GOT3 (cell line): ENCODE measurements at places on chromosomes 13 and 19.

DNA sequence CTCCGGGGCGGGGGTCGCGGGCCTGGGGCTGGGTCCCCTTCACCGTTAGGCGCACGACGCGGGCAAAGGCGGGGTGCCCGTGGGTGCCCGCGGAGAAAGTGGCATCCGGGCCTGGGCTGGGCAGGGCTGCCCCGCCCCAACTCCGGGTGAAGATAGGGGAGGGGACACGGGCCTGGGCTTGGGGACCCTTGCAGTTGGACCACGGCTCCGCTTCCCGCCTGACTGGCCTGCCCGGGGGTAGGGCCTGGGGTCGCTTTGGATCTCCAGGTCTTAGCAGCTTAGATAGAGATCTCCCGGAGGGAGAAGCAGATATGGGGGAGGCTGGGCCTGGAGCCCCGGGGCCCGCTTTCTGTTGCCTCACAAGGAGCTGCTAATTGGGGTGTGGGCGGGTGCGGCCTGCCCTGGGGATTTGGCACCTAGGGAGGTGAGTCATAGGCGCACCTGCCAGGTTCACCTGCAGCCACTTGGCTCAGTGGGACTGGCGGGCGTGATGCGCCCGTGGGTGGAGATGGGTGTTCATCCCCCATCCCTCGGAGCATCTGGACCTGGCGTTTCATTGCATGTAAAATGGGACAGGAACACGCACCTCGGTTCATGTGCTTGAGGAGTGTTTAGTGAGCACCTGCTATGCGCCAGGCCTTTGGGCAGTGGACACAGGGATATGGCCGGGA is 585 bp downstream of the MAP1S start:
- no peak for DNase-seq

GRCh38 chr13:29458419-29458818 is 137.1 kb downstream of the SLC7A1 start:
- DNase-seq = no peak

- DNase-seq = no peak
These were observed 68.3 kb upstream of the MYO16 start for GRCh38 chr13:108561149-108561548.

- DNase-seq = no peak
These were observed 145.1 kb upstream of the UFM1 start for GRCh38 chr13:38204556-38204955.

DNA sequence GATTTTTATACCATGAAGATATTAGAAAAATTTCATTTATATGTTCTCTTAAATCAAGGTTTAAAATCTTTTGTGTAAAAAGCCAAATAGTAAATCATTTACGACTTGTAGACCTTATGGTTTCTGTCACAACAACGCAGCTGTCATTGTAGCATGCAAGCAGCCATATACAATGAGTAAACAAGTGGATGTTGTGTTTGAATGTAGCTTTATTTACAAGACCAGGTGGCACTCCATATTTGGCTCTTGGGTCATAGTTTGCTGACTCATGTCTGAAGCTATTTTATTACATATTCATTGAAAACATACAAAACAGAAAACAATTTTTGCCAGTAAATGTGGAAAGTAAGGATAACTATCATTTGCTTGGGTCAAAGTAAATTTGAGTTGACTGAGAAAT is 930.8 kb downstream of the SLITRK5 start:
- no peak for DNase-seq

GRCh38 chr13:50437252-50437651 is 406.2 kb downstream of the DLEU7 start:
- no peak for DNase-seq

- DNase-seq = no peak
These were observed 10.4 kb downstream of the MIDN start for GRCh38 chr19:1258707-1259205.

- no peak for DNase-seq
These were observed 64.8 kb downstream of the ALOX5AP start for GRCh38 chr13:30800107-30800506.

- DNase-seq = no peak
These were observed 83.0 kb downstream of the FNDC3A start for GRCh38 chr13:49058761-49059160.

GRCh38 chr13:74118328-74118727 is 15.9 kb downstream of the KLF12 start:
- DNase-seq = no peak

DNA sequence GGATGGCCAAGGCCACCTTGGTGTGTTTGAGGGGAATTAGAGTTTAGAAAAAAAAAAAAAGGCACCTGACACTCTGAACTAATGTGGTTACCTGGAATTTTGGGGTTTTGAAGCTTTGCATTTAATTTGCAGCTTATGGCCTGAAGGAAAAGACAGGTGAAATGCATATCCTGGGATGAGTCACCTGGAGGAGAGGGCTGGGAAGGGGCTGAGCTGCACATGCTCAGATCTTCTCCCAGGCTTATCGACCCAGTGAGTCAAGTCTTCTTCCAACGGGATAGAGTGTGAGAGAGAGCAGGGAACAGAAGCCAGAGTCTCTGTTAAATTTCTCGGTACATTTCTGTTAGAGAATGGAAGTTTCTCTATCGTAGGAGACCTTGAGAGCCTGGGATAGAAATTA is 29.7 kb upstream of the ALOX5AP start:
- DNase-seq = no peak

GRCh38 chr13:39023316-39023715 is 14.6 kb downstream of the PROSER1 start:
- no peak for DNase-seq

- no peak for DNase-seq
These were observed 32.0 kb downstream of the MPHOSPH8 start for GRCh38 chr13:19665427-19665859.

DNA sequence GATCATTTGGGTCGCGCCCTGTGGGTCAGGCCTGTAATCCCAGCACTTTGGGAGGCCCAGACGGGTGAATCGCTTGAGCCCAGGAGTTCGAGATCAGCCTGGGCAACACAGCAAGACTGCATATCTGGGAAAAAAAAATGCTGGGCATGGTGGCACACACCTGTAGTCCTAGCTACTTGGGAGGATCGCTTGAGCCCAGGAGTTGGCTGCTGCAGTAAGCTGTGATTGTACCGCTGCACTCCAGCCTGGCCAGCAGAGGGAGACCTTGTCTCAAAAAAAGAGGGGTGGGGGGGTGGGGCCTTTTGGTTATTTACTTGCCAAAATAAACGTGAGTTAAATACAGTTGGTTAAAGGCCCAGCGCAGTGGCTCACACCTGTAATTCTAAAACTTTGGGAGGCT is 9.8 kb upstream of the ZNF544 start:
- no peak for DNase-seq

DNA sequence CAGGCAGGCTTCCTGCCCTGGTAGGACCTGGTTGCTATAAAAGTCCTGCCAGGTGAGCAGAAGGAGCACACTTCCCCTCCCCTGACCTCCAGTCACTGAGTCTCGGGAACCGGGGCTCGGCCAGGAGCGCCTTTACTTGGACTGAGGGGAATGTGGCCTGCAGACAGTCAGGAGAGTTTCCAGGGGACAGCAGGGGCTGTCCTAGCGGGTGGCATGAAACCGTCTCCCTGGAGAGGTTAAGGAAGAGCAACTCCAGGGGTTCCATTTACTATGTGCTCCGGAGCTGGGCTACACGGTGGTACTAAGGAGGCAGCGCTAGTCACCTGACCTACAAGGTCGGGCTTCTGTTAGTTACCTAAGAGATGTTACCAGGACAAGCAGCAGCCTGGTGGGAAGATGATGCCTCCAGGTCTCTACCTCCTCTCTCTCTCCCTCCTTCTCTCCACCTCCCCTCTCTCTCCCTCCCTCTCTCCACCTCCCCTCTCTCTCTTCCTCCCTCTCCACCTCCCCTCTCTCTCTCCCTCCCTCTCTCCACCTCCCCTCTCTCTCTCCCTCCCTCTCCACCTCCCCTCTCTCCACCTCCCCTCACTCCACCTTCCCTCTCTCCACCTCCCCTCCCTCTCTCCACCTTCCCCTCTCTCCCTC is 4.1 kb upstream of the CNOT3 start:
- DNase-seq = no peak

DNA sequence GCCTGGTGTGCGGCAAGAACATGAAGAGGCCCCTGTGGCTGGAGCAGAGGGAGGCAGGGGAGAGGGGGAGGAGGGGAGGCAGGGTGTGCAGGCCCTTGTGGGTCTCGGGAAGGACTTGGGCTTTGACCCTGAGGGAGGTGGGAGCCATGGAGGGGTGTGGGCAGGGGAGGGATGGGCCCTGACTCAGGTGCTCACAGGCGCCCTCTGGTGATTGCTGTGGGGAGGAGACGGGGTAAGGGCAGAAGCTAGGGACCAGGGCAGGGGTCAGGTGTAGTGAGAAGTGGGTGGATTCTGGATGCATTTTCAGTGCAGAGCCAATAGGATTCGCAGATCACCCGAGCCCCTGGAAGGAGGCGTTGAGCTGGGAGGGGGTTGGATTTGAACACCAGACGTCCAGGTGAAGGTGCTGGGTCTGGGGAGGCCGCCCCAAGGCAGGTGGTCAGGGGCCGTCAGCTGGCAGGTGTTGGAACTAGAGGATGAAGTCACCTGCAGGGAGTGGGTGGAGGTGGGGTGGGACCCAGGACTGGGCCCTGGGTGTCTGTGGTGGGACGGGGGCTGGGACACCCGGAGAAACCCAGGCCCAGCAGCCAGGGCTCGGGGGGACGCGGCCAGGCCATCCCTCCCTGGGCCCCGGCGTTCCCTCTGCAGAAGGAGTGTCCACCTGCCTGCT is 185.4 kb downstream of the KDM4B start:
- no peak for DNase-seq

DNA sequence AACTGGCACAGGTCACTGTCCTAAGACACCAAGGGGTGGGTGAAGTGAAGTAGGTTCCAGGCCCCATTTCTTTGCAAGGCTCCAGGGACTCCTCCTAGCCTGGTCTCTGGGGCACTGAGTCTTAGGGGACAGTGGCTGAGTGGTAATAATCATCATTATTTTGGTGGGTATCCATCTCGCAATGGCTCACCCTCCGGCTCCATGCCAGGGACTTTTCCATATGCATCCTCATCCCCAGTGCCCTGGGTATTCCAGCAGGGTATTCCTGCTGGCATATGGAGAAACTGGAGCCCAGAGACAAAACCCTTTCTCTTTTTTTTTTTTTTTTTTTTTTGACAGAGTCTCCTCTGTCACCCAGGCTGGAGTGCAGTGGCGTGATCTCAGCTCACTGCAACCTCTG is 2.5 kb downstream of the PDE4A start:
- no peak for DNase-seq

DNA sequence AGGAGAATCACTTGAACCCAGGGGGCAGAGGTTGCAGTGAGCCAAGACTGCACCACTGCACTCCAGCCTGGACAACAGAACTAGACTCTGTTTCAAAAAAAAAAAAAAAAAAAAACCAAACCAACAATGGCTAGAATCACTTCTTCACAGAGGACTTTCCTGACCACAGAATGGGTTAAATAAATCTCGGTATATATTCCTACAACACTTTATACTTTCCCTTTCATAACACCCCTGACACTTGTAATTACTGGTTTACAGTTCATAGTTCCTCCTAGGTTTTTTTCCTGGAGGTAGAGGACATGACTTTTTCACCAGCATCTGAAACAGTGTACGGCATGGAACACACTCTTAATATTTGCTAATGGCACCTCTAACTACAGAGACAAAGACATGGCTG is 31.4 kb downstream of the ZDHHC20 start:
- no peak for DNase-seq

DNA sequence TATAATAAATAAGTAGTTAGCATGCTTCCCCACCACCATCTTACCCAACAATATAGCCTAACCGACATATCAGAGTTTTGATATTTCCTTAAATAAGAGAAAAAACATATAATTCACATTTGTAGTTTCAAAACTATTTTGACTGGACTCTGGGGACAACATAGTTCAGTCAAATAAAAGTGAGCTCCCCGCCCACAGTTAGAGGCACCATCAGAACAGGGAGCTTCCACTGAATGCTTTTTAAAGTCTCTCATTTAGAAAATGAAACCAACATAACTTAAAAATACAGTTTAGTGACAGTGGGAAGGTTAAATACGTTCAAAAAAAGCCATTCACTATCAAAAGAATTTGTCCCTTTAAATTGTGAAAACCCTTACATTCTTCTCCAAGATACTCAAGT is 92.8 kb downstream of the EPSTI1 start:
- no peak for DNase-seq

GRCh38 chr19:17419154-17419620 is 660 bp upstream of the MVB12A start:
- DNase-seq = no peak

DNA sequence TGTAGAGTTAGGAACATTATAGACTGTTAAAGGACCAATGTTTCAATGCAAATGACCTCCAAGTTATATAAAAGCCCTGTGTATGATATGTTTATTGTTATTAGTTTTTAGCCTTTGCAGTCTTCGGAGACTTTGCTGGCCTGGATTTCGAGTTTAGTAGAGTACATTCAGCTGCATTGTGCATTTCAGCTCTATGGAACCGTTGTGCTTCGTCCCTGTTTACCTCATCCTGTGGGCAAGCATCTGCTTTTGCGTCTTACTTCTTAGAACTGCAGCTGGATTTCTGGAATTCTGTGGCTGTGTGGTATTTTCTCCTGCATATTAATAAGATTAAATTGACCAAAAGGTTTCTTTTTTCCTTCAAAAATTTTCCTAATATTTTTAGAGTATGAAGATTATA is 138.6 kb downstream of the KCNRG start:
- DNase-seq = no peak

DNA sequence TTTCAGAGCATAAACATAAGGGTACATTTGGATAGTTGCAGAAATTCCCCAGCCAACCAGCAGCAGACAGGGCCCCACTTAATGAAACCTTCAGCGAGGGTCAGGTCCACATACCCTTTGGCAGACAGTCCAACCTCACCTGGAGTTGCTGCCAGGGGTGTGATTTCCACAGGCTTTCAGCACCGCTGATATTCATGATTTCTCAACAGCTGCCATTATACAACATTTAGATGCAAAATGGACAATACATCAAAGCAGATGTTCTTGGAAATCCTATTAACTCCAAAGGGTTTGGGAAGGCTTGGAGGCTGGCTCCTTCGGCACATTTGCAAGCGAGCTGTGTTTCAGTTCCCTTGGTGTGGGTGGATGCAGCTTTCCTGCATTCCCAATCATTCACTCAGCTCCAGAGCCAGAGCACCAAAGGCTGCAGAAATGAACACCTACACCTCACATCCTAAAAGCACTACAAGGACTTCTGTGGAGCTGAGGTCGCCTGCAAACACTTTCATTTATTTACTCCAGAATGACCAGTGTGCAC is 147.2 kb upstream of the VSTM2B start:
- no peak for DNase-seq

- no peak for DNase-seq
These were observed 36.5 kb downstream of the KL start for GRCh38 chr13:33052506-33053280.
